ENCODE measurements at places on chromosomes 11 and 22.

- no peaks in the 10 kb centered on the region for H3K27me3 ChIP-seq
- H3K4me1 ChIP-seq, result no peaks in the 10 kb centered on the region
- no peak overlapping the region for H3K4me3 ChIP-seq
- no peaks in the 10 kb centered on the region for H3K36me3 ChIP-seq
Observed at GRCh38 chr11:123382555-123383074, 47.5 kb upstream of the GRAMD1B start.

DNA sequence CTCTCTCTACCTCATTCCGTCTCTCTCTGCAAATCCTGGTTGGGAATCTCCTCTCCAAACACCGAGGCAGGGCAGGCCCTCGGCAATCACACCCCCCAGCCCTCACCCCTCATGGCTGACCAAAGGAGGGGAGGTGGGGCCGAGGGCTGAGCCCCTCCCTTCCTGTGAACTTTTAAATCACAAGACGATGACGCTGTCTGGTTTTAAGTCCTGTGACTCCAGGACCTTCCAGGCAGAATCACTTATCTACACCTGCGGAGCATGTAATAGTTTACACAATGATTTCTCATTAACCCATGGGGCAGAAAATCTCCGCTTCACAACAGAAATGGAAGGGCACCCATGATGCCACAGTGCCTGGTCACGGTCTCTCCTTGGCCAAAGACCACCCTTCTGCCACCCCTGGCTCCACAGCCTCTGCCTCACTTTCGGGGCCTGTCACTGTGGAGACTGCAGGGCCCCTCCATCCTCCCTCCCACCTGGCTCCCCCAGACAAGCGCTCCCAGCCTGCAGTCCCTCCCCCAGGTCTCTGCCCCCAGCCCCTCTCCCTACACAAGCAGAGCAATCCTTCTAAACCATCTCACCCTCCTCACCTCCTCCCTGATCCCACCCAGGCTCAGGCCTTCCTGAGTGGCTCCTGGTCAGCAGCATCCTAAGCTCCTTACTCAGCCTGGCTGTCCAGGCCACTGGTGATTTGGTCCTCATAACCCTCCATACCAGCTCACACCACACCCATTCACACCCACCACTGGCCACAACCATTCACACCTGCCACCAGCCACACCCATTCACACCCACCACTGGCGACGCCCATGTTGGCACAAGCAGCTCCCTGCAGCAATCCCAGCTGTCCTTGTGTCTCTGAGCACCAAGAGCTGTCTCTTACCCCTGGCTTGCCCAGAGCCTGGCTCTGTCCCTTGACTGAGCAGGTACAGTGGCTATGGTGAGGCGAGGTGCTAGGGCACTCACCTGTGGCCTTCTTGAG is 30.7 kb upstream of the ARFGAP3 start:
- H3K4me1 ChIP-seq, result 0 out of 2 replicates have a peak, but pooled peaks cover 5% of the 10 kb centered on the region
- H3K36me3 ChIP-seq, result peaks cover 97% of the 10 kb centered on the region
- no peaks in the 10 kb centered on the region for H3K27me3 ChIP-seq
- H3K27ac ChIP-seq, result no peak overlapping the region
- DNase-seq, result no peak

DNA sequence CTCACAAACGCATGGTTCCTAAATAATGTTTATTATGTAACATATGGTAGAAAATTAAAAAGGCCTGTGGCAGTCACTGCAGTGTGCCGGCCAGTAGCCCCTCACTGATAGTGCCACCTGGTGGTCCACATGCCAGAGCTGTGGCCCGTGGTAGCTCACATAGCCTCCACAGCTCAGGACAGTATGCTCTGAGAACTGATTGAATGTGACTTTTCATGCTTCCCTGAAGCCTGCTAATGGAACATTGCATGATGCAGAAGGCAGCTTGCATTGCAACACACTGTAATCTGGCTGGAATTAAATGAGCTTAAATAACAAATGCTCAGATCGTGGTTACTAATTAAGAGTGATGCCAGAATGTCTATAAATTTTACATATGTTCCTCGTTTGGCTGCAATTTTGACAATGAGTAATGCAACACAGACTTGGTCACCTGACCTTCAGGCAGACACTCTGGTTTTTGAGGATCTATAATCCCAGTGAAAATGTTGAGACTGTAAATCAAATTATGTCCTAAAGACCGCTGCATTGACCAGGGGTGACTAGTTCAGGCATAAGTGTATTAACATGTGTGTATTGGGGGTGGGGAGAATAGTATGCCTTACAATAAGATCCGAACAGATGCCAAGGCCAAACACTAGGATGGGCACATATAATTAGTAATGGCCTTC is 566.4 kb downstream of the METTL15 start:
- DNase-seq, result no peak
- no peak overlapping the region for H3K27ac ChIP-seq
- H3K36me3 ChIP-seq, result no peaks in the 10 kb centered on the region
- H3K27me3 ChIP-seq, result no peaks in the 10 kb centered on the region
- H3K4me1 ChIP-seq, result 0 out of 2 replicates have a peak, but pooled peaks cover 1% of the 10 kb centered on the region

DNA sequence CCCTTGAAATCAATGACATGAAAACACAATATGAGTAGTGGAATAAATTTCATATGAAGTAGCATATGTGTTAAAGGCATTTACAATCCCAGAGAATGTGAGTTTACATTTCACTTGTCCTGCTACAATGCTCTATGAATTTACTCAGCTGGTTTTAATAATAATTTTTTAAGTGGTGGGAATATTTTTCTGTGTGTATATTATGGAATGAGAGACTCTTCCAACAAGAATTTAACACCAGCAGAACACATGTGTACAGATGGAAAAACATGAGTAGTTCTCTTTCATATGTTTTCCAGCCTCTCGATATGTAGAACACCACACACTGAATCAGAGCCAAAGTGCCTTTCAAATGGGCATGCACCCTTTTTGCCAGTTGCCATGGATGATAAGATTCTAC is 170.4 kb downstream of the MAML2 start:
- H3K27ac ChIP-seq, result no peak overlapping the region
- H3K4me3 ChIP-seq, result no peak overlapping the region
- no peak for DNase-seq
- no peaks in the 10 kb centered on the region for H3K27me3 ChIP-seq

DNA sequence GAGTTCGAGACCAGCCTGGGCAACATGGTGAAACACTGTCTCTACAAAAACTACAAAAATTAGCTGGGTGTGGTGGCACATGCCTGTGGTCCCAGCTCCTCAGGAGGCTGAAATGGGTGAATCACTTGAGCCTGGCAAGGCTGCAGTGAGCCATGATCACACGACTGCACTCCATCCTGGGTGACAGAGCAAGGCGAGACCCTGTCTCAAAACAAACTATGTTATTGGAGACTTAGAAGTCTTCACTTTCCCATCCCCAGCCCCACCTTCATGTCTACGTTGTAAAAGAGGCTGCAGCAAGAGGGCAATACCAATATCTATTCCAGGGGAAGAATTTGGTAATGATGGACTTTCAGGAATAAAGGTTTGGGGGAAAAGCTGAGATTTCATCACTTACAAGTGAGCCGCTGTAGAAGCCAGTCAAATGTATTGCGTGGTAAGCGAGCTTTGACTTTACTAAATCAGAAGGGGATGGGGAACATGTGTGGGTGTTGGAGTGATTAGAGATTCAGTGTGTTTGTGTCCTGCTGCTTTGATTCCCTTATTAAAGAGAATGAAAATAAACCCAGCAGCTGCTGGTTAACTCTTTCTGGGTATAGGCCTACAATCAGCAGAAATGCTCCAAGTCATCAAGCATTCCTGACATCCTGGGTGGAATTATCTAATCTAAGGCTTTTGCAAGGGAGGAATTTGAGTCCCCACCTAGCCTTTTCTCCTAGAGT is 53.7 kb downstream of the UBASH3B start:
- peak; percentile 61 for DNase-seq
- no peak overlapping the region for H3K4me3 ChIP-seq
- peaks cover 41% of the 10 kb centered on the region for H3K4me1 ChIP-seq
- peak overlapping the region; percentile 62 for H3K27ac ChIP-seq
